ENCODE measurements at places on chromosomes 1 and 21. TPM values are rescaled to one million over a fixed set of nuclear protein-coding genes. Genes with fewer than 3 reads are reported as not detected.
A peak's percentile ranks its signal among the peaks of the same experiment; 100 is the strongest.

Gene PDZK1
- total RNA-seq: not detected

Gene KMO
- total RNA-seq: 25.1 TPM

Gene CLCNKA
- not detected for total RNA-seq

Gene MARCKSL1
- total RNA-seq: 60.0 TPM

Gene TMEM82
- total RNA-seq: not detected

Gene RBM11
- total RNA-seq: 3.1 TPM

DNA sequence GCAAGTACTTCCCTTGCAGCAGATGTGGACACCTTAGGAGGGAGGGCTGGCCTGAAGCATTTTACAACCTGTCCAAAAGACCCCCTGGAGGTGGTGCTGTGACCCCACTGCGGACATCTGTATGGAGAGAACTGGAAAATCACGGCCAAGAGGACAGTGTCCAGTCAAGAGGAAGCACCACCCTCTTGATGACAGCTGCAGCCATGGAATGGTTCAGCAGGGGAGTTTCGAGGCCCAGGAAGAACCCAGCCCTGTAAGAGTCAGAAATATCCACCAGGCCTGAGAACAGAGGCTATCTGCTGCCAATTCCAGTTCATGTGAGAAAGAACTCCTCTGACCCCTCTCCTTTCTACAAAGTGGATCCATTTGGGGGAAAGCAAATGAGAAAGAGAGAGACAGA, 126.8 kb downstream of the PLXNA2 start:
- DNase-seq: no peak
- H3K27ac ChIP-seq: no peak overlapping the region
- H3K27me3 ChIP-seq: no peaks in the 10 kb centered on the region
- H3K36me3 ChIP-seq: no peaks in the 10 kb centered on the region
- H3K4me3 ChIP-seq: no peak overlapping the region
- H3K4me1 ChIP-seq: no peaks in the 10 kb centered on the region

DNA sequence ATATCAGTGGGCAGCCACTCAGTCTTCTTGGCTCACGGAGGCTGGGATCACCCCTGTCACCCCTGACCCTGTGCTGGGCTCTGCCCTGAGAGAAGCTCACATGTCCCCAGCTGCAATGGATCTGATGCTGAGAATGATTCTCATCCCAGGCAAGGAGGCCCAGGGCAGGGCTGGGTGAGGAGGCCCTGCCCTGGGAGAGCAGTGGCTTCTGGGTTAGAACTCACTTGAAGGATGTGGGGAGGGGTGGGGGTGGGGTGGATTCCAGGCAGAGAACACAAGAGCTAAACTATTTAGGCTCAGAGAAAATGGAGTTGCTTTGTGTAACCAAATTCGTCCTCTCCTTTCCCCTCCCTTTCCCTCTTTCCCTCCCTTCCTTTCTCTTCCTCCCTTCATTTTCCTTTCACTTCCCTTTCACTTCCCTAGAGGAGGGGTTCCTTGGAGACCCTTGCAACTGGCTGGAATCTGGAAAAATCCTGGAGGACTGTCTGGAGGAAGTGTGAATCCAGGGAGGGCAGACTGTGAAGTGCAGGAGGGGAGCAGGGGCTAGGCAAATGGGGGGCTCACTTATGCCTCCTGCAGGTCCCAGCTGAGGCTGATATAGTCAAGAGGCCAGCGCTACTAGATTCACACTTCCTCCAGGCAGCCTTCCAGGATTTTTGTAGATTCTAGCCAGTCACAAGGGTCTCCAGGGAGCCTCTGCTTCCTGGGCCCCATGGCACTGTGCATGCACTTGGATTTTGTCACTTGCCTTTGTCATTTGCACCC, 47.0 kb downstream of the IGSF21 start:
- no peaks in the 10 kb centered on the region for H3K36me3 ChIP-seq
- no peak overlapping the region for H3K27ac ChIP-seq
- no peak overlapping the region for H3K4me3 ChIP-seq
- H3K27me3 ChIP-seq: peaks cover 8% of the 10 kb centered on the region

DNA sequence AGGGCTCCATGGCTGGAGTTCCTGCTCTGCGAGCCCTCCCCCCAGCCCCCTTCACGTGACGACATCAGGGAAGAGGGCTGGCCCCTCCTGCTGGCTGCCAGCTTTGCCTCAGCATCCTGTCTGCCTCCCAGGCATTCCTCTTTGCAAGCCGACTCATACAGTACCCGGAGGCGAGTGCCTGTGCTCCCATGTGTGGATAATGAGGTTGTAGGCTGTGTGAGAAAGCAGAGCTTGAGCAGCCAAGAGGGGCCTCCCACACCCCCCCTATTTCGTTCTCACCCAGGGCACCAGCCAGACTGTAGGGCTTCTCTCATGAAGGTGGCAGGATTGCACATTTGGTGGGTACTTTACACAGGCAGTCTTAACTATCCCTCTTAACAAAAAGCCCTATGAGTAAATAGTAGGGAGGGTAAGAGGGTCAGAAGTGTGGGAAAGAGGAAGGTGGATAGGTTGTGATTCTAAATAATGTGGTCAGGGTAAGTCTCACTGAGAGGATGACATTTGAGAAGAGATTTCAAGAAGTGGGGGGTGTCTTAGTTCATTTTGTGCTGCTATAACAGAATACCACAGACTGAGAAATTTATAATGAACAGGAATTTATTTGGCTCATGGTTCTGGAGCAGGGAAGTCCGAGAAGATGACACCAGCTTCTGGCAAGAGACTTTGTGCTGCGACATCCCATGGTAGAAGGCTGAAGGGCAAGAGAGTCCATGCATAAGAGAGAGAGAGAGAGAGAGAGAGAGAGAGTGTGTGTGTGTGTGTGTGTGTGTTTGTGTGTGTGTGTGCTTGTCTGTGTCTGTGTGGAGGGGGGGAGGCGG, 113.5 kb downstream of the OMA1 start:
- H3K27ac ChIP-seq: peak overlapping the region; percentile 52
- no peaks in the 10 kb centered on the region for H3K36me3 ChIP-seq
- no peak overlapping the region for H3K4me3 ChIP-seq

DNA sequence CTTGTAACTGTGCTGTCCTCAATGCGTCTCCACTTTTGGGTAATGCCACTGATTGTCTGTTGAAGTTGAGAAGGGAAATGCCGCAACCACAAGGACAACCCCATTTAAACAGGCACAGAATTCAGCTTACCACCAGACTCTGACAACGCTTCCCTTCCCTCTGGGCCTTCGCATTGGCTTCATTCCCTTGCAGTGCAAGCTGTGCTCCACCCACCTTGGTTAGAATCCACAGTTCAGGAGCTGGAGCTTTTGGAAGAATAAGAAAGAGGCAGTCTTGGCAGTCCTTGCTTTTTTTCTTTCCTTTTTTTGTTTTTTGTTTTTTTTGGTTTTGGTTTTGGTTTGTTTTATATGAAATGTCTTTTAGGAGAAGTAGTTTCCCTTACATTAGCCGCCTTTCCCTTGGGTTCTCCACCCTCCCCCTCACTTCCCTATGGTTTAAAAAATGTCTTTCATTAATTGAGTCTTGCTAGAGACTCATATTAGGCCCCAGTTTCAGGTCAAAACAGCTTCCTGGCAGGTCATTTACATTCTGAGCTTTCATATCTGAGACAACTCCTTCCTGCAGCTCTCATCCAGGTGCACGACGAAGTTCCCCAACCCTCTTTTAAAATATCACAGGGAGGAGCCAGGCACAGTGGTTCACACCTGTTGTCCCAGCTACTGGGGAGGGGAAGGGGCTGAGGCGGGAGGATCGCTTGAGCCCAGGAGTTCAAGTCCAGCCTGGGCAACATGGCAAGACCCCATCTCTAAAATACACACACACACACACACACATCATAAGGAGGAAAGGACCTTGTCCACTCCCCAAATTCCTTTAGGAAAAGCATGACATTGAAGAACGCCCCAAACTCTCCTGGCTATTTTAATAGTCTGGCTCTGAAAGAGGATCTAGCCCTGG, 20.7 kb upstream of the LAX1 start:
- no peaks in the 10 kb centered on the region for H3K36me3 ChIP-seq
- peak overlapping the region; percentile 76 for H3K27ac ChIP-seq
- H3K27me3 ChIP-seq: no peaks in the 10 kb centered on the region
- H3K4me1 ChIP-seq: peaks cover 16% of the 10 kb centered on the region

GRCh38 chr1:168084396-168085231, 52.1 kb downstream of the GPR161 start:
- H3K4me1 ChIP-seq: no peaks in the 10 kb centered on the region
- DNase-seq: peak; percentile 90
- H3K36me3 ChIP-seq: peaks cover 4% of the 10 kb centered on the region
- no peak overlapping the region for H3K4me3 ChIP-seq
- no peak overlapping the region for H3K27ac ChIP-seq
